ENCODE measurements at places on chromosomes 4 and X. TPM values are rescaled to one million over a fixed set of nuclear protein-coding genes. Genes with fewer than 3 reads are reported as not detected.

- no peak for DNase-seq
These were observed 102.0 kb downstream of the FNIP2 start for GRCh38 chr4:158870626-158871334.

DNA sequence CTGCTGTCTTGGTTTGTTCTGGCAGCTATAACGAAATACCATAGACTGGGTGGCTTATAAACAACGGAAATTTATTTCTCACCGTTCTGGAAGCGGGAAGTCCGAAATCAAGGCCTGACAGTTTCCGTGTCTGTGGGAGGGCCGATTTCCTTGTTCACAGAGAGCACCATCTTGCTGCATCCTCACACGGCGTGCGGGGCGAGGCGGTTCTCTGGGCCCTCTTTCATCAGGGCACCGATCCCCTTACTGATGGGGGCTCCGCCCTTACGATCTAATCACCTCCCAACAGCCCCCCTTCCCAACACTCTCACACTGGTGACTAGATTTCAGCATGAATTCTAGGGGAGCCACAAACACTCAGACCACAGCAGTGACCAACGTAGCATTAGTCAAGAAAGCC, 578.3 kb upstream of the FAT1 start:
- DNase-seq = no peak

Gene DMRTC1B
- not detected for total RNA-seq

Gene GASK1B
- 4.1 TPM for total RNA-seq

DNA sequence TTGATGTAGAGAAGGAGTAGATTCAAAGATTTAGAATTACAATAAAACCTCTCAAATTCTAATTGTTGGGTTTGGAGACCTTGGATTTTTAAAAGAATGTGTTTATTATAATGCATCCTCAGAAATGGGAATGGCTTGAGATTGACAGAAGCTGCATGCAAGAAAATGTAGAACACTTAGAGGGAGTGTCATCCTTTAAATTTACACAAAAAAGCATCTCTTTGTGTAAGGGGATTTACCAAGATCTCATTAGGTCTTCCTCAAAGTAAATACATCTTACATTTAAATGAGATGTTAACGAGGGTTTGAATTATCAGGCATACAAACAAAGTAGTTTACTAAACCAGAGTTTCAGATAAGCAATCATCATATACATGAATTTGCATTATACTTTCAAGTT, 615.0 kb downstream of the FAM133A start:
- DNase-seq = no peak

- peak; percentile 2 for DNase-seq
These were observed 919.6 kb upstream of the DIAPH2 start for GRCh38 chrX:95764972-95765451.

DNA sequence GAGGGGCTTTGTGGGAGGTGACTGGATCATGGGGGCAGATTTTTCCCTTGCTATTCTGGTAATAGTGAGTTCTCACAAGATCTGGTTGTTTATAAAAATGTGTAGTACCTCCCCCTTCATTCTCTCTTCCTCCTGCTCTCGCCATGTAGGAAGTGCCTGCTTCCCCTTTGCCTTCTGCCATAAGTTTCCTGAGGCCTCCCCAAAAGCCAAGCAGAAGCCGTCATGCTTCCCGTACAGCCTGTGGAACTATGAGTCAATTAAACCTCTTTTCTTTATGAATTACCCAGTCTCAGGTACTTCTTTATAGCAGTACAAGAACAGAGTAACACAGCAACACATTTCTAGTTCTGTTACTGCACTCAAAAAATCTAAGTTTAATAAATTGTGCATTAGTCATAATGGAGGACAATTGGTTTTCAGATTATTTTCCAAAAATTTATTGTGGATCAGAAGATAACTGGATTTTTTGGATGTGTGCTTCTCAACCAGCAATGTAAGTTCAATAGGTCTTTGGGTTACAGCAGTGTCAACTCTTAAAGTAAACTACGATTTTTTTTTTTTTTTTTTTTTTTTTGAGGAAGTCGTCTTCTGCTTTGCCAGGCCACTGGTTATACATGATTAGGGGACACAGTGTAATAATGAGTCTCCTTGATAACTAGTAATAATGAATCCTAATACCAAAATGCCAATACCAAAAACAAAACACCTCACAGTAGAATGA, 69.9 kb downstream of the CHIC2 start:
- DNase-seq = no peak

DNA sequence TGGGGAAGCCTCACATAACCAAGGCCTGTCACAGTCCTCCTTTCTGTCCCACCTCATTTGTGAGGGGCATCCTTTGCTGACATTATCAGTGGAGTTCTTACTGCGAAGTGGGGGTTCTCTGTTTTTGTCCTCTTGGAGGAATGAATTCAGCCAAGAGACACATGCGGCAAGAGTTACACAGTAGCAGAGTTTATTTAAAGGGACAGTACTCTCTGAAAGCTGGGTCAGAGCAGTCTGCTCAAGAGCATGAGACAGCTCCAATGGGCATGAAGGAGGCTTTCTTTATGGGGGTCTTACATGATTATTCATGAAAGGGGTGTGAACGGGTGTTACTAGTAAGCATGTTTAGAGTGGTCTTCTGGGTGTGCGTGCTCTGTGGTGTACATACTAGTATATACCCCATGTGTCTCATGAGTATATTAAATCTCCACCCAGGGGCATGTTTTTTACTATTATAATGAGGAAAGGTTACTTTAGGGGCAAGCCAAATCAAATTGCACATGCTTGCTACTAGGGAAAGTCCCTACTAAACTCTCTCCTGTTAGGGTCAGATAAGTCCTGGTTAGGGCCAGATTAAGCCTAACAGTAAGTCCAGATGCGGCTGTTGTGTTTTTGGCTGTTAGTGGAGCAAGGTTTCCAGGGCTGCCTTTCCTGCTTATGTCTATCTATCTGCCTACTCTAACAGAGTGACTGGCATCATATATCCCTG, 19.8 kb upstream of the LGI2 start:
- no peak for DNase-seq

Gene TMPRSS11E
- total RNA-seq = not detected

Gene GAR1
- total RNA-seq = 4.1 TPM

DNA sequence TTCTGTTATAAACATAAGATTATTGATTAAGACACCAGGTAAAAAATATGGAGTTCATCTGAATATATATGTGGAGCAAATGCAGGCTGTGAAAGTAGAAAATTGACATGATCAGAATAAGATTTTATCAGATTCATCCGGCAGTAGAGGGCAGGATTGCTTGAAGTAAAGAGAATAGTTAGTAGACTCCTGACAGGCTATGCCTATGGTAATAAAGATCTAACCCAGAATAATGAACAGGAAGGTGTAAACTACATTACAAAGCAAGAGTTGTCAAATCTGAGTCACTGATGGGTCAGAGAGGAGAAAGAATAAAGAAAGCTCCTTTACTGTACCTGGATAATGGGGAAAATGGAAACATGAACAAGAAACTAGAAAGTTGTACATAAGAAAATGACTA, 20.8 kb upstream of the TMEM184C start:
- DNase-seq = no peak

DNA sequence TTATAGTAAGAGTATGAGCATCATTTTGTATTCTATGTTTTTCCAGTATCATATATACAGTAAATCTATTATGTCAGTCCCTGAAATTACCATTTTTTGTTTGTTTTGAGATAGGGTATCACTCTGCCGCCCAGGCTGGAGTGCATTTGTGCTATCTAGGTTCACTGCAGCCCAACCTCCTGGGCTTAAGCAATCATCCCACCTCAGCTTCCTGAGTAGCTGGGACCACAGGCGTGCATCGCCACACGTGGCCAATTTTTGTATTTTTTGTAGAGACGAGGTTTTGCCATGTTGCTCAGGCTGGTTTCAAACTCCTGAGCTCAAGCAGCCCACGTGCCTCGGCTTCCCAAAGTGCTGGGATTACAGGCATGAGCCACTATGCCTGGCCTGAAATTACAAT, 85.6 kb downstream of the ZNF330 start:
- no peak for DNase-seq

DNA sequence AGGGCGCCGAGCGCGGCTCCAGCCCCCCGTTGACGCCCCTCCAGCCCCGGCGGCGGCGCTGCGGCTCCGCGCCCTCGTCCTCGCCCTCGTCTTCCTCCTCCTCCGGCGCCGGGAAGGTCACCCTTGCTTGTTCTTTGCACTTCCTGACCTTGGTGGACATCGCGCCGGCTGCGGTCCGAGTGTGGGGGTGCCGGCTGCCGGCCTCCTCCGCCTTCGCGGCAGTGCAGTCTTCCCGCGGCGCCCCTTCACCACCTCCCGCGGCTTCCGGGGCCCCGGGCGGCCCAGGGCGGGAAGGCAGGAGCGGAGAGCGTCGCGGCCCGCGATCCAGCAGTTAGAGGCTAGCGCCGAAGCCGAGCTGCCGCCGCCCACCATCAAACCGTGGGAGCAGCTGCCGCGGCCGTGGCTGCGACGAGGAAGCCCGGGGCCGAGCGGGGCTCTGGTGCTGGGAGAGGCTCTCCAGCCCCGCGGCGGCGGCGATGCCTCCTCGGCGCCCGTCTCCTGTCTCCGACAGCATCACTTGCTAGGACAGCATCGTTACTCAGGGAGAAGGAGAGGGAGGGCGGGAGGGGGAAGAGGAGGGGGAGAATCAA, at the start of gene TRPC3:
TRPC3 (minus strand) TSS at position 540 of the 590 bp plus-strand sequence; CDS start at position 160, 380 bp downstream.
- peak; percentile 37 for DNase-seq

Gene SPANXA2
- not detected for total RNA-seq

GRCh38 chrX:49879656-49880277, 483 bp downstream of the USP27X start:
- no peak for DNase-seq

DNA sequence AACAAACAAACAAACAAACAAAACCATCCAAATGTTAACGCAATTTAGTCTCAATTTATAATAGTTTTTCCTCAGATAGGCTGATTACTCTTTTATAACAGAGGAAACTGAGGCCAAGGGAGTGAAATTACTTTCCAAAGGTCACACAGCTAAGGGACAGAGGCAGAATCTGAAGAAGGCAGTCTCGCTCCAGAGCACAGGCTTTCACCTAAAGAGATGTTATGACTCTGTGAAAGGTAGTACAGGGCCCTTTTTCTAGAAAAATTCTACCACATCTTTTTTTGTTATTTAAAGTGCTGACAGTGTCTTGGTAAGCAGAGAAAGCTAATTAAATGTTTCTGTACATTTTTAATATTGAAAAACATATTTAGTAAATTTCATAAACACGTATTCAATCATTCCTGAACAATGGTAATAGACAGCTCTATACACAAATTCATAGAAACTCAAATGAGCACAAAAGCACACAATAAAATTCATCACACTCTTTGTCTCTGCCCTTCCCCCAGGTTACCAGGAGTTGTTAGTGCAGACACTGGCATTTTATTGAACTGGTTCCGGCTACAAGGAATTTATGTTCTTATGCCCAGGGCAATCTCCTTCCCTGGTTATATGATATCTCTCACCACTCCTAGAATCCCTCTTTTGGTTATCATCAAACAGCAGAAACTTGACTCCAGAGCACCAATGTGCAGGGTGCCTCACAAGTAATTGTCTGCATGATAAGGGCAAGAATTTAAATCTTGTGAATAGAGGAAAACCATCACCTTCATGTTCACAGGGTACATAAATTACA, 7.7 kb upstream of the APBB2 start:
- DNase-seq = no peak

Gene SYTL5
- total RNA-seq = not detected

- DNase-seq = peak; percentile 55
These were observed 412 bp downstream of the SLC10A3 start for GRCh38 chrX:154490021-154490413.

Gene NHS
- total RNA-seq = 0.10 TPM

GRCh38 chr4:101290654-101291053, 56.7 kb downstream of the PPP3CA start:
- DNase-seq = no peak

- DNase-seq = no peak
These were observed 29.3 kb downstream of the RAP1GDS1 start for GRCh38 chr4:98290511-98290910.

DNA sequence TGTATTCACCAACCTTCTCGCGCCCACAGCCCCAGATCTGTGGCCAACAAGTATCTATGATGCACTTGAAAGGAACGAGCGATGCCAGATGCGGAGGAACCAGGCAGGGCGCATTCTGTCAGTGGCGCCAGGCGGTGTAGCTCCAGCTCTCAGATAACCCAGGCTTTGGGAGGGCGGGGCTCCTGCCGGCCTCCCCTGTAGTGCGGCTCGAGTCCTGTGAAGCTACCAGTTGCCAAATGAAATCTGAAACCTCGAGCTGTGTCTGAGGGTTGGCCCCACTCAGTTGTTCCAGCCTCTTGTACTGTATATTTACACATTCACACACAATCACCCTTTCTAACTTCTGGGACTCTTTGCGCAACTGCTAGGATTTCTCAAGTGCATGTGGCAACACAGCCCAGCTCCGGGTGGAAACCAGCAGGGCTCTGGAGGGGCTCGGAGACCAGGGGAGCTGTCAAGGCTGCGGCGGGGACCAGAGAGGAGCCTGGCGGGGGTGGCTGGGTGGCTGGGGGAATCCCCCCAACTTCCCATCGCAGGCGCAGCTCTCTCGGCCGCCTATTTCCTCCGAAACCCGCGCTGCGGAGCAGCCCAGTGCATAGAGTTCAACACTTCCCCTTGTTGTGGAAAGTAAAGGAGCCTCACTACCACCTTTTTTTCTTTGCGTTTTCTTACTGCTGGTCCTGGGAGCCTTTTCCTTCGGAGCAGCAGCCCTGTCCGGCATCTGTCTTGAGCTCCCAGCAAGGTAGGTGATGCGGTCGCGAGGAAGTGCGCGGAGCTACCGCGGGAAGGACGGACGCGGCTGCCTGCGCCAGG, at the start of gene ARHGAP24:
ARHGAP24 (plus strand) TSS at position 333 of the 813 bp plus-strand sequence.
- peak; percentile 92 for DNase-seq

GRCh38 chr4:41430792-41431191, 107.2 kb upstream of the LIMCH1 start:
- DNase-seq = no peak

GRCh38 chr4:2827071-2827873, 16.4 kb upstream of the ADD1 start:
- no peak for DNase-seq

Gene CTAG1B
- not detected for total RNA-seq

GRCh38 chrX:39905538-39905891, 192.2 kb downstream of the BCOR start:
- DNase-seq = peak; percentile 74
